ENCODE measurements at places on chromosomes 11 and 22.
A peak's percentile ranks its signal among the peaks of the same experiment; 100 is the strongest.

DNA sequence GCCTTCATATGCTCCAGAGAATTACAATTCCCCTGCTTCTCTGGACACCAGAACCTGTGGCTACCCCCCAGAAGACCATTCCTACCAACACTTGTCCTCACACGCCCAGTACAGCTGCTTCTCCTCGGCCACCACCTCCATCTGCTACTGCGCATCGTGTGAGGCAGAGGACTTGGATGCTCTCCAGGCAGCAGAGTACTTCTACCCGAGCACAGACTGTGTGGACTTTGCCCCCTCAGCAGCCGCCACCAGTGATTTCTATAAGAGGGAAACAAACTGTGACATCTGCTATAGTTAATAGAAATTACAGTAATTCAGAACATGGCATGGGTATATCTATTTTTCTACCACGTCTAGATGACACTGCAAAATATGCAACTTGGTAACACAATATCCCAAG lies 9.8 kb downstream of the POU2AF3 start:
- H3K36me3 ChIP-seq: no peaks in the 10 kb centered on the region
- no peak overlapping the region for H3K27ac ChIP-seq
- no peaks in the 10 kb centered on the region for H3K4me1 ChIP-seq
- no peaks in the 10 kb centered on the region for H3K27me3 ChIP-seq
- no peak for DNase-seq
- no peak overlapping the region for H3K4me3 ChIP-seq

DNA sequence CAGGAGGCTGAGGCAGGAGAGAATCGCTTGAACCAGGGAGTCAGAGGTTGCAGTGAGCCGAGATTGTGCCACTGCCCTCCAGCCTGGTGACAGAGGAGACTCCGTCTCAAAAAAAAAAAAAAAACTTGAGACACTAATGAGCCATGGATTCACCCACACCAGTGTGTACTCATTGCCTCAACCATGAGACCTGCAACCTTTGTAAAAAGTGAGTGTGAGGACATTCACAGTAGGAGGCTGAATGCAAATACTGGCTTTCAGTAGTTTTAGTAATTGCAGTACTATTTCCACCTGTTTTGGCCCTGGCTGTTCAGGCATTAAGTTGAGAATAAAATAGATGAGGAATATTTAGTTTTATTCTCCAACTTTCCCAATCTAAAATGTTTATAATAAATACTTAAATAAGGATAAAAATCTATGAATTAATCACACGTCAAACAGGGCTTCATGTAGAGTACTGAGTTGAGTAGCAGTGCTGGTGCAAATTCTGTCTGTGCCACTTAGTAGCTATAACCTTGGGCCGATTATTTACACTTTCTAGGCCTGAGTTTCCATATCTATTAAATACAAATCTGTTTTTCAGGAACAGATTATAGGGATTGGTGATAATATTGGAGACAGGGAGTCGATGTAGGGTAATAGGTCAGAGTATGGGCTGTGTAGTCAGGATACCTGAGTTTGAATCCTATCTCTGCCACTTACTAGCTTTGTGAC lies 72.8 kb downstream of the PPP2R1B start:
- no peaks in the 10 kb centered on the region for H3K27me3 ChIP-seq
- no peak overlapping the region for H3K4me3 ChIP-seq
- no peaks in the 10 kb centered on the region for H3K4me1 ChIP-seq
- H3K36me3 ChIP-seq: no peaks in the 10 kb centered on the region
- no peak overlapping the region for H3K27ac ChIP-seq

DNA sequence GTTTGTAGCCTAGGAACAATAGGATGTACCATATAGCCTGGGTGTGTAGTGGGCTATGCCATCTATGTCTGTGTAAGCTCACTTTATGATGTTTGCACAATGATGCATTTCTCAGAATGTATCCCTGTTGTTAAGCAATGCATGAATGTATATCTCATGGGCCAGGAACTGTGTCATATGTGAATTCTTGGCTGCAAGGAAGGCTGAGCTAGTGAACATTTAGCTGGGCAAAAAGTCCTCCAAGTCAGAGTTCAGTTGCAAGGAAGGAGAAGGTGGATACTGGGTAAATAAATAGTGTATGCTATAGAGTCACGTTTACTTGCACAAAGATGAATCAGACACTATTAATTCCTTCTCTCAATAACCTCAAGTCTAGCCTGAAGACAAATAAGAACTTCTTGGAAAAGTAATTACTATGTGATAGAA lies 136.1 kb downstream of the EHF start:
- no peak for DNase-seq
- no peak overlapping the region for H3K27ac ChIP-seq
- no peaks in the 10 kb centered on the region for H3K27me3 ChIP-seq
- H3K4me1 ChIP-seq: no peaks in the 10 kb centered on the region
- no peaks in the 10 kb centered on the region for H3K36me3 ChIP-seq
- no peak overlapping the region for H3K4me3 ChIP-seq

GRCh38 chr11:10488121-10488933 lies 33.3 kb downstream of the AMPD3 start:
- no peaks in the 10 kb centered on the region for H3K27me3 ChIP-seq
- no peak overlapping the region for H3K27ac ChIP-seq
- DNase-seq: peak; percentile 52
- no peak overlapping the region for H3K4me3 ChIP-seq

Data from mesendoderm (in vitro differentiated cells).